ENCODE measurements at places on chromosomes 3 and 15. TPM values are rescaled to one million over a fixed set of nuclear protein-coding genes. Genes with fewer than 3 reads are reported as not detected.
A peak's percentile ranks its signal among the peaks of the same experiment; 100 is the strongest.

DNA sequence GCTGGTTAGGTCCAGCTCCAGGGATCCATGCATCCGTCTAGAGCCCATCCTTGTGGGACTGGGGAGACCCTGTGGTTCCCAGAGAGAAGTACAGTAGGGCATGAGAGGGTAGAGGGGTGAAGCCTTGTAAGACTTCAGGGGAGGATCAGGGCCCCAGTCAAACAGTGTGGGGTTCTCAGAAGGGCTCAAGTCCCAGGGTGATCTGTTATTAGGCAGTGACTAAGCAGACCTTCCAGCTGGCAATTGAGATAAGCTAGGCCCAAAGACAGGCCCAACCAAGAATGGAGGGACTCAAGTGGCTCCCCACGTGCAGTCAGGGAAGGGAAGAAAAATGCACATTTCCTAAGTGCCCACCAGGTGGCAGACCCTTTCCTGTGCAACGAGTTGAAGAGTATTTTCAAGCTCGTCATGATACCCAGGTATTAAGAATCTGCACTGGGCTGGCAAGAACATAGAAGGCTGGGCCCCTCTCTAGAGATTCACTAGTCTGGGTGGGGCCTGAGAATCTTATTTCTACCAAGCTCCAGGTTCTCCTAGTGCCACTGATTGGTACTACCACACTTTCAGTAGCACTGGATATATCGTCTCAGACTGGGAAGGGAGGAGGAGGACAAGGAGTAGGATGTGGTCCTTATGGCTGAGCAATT lies 240.8 kb downstream of the NR1D2 start:
- peak; percentile 38 for DNase-seq

- no peak for DNase-seq
Observed at GRCh38 chr15:63489352-63489751, 15.0 kb upstream of the USP3 start.

Gene MYL3
- total RNA-seq: 557 TPM

DNA sequence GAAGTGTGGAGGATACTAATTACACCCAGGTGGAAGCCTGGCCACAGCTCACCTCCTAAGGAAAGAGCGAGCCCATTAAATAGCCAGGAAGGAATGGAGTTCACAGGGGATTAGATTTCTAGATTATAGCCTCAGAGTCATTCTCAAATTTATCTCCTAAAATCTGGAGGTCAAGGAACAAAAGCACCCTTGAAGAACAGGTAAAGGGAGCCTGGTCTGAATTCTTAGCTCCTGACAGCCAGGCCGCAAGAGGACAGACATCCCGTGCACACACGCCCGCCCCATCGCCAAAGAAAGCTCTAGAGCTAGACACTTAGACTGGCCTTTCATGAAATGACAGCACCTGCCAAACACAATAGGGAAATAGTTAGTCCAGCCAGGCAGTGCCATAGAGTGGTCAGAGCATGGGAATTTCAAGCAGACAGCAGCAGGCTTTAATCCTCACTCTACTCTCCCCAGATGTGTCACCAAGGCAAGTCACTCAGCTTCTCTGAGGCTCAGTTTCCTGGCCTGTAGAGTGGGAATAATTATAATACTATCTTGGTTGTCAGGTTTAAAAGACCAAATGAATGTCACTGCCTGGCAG lies 59.2 kb downstream of the LIPC start:
- peak; percentile 57 for DNase-seq

Gene CLDN11
- 9.4 TPM for total RNA-seq

- no peak for DNase-seq
Observed at GRCh38 chr15:96338074-96338765, 7.7 kb downstream of the NR2F2 start.

GRCh38 chr3:38177181-38177580 lies 11.8 kb downstream of the OXSR1 start:
- no peak for DNase-seq

DNA sequence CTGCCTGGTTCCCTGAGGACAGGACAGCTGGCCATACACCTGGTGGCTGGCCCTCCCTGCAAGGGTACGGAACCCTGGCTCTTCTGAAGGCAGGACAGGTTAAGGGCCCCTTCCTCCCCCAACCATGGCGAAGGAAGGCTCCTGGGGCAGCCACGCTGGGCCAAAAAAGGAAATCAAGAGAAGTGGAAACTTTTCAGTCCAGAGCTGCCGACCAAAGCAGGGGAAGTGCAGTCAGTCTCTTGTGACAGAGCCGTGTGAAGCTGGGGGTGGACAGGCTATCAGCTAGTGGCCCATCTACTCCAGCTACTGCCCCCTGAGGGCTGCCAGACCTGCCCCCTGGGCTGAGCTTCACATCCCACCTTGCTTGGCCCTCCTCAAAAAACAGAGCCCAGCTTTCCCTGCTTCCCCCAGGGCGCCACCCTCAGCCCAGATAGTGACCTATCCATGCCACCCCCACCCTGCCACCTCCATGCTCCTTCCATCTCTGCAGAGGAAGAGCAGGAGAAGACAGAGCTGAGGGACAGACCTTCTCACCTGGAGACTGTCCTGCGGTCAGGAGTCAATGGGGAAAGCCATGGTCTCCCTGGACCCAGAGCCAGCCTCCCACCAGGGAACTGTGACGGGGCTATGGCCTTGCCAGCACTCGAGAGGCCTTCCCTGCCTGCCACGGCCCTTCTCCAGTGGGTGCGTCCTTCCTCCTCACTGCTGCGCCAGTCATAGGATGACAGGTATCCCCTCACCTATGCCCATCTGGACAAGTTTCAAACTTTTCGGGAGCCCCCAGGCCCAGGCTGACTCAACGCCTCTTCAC lies 4.6 kb downstream of the SEMA7A start:
- no peak for DNase-seq

- DNase-seq: no peak
Observed at GRCh38 chr3:127844326-127844942, 22.1 kb upstream of the MGLL start.

DNA sequence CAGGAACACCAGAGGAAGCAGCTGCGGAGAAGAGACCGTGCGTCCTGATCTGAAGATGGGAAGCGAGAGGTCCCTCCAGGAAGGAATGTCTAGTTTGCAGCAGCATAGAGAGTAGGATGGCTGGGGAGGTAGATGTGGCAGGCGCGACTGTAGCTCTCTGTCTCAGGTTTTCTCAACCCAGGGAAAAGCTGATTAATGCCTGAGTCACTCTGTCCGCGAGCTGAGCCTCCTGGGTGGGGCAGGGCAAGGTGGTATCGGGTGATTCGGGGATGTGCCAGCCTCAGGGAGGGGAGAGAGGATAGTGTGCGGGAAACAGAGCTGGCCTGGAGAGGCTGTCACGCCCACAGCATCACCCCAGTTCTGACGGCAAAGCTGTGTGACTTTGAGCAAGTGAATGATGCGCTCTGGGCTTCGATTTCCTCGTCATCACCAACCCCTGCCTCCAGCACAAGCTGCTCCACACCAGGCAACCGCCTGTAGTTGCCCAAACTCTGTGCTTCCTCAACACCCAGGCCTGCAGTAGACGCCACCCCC lies 28.4 kb downstream of the CPN2 start:
- peak; percentile 34 for DNase-seq

DNA sequence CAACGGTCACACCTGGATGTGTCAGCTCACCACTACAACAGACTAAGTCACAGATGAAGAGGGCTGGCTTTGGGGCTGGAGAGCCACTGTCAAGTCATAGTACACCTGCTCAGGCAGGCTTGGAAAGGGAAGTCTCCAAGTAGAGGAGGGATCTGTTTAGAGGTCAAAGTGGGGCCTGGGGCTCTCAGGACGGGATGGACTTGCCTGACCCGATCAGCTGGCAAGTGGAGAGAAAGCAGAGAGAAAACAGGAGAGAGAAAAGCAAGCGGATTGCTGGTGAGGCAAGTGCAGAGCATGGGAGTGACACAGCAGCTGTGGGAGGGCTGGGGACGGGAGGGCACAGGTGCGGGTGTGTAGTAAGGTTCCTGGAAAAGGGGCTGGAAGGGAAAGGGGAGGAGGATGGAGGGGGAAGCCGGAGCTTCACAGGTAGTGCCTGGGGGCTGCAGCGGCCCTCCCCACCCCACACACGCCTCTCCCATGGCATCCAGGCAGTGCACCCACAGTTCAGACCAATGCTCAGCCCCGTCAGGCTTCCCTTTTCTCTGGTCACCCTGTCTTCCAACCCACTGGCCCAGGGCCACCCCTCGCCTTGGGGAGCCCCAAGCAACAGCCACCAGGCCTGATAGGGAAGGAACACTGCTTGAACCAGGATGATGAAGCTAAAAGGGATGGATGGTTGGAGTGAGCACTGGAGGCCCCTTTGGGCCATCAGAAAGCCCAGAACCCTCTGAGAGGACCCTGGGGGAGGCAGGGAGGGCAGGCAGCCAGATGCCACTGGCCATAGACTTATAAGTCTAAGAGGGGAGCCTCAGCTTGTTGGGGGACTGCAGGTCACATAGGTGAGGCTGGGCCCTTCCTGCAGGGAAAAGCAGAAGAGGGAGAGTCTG lies 8.5 kb downstream of the RPS17 start:
- no peak for DNase-seq

GRCh38 chr15:81859737-81860516 lies 185.9 kb downstream of the MEX3B start:
- no peak for DNase-seq

- no peak for DNase-seq
Observed at GRCh38 chr3:31105438-31106077, 211.1 kb upstream of the GADL1 start.

DNA sequence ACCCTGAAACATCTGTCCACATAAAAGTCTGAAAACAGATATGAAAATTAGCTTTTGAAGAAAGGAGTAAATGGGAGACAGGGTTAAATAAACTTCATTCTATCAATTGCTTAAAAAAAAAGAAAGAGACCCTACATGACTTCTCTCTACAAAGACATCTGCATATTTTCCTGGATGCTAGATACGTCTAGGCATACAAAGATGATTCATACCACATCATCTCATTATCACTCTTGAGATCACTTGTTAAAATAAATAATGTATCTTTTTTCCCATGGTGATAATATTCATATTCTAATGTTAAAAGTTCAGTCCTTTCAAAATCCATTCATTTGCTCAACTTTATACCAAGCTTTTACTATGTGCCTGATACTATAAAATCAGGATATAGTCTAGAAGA lies 295.8 kb downstream of the MAGI1 start:
- no peak for DNase-seq

DNA sequence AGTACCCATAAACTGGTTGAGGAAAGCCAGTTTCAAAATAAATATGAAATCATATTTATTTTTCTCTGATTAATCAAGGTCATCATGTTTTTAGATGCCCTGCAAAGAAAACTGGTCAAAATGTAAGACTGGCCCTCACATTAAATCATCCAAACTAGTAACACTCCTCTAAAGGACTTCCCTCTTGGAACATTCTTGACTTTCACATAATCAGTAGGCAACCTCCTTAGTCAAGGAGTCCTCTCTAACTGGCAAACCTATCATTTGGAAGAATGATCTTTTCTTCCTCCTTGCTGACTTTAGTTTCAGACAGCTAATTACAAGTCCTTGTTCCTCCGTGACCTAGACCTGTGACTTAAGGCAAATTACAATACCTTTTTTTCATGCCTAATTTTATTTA lies 82.5 kb upstream of the DCBLD2 start:
- DNase-seq: no peak

Gene IQCF2
- total RNA-seq: not detected

GRCh38 chr3:160564949-160565441 lies 376 bp downstream of the KPNA4 start:
- DNase-seq: peak; percentile 80

Gene ISLR
- total RNA-seq: 22.8 TPM

Gene EPB42
- 0.68 TPM for total RNA-seq

Gene MYLK
- 116 TPM for total RNA-seq

Gene SERINC4
- total RNA-seq: 0.18 TPM

Gene CPB1
- 0.41 TPM for total RNA-seq

- no peak for DNase-seq
Observed at GRCh38 chr3:151733613-151734012, at the start of gene AADACL2. TSS of gene AADACL2 (plus strand) at chr3:151733927. CDS start at chr3:151734036, 109 bp downstream.

GRCh38 chr15:78322243-78322642 lies 17.9 kb upstream of the CRABP1 start:
- DNase-seq: no peak

Gene MNS1
- total RNA-seq: 1.2 TPM

DNA sequence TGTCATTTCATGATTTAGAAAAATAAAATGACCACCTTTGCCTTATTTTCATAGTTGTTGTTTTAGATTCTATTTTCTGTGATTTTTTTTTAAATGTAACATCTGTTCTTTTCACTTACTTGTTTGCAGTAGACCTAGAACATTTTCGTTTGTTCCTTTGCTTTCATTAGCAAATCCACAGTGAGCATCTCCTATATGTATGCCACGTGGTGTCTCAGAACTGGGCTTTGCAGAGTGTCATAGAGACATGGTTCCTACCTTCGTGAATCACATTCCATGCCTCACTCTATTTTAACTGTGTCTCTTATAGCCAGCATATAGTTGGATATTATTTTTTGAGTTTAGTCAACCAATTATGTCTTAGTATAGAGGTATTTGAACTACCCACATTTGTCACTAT lies 118.2 kb downstream of the KLF13 start:
- DNase-seq: no peak

GRCh38 chr3:152960684-152961083 lies 125.8 kb downstream of the P2RY1 start:
- no peak for DNase-seq

DNA sequence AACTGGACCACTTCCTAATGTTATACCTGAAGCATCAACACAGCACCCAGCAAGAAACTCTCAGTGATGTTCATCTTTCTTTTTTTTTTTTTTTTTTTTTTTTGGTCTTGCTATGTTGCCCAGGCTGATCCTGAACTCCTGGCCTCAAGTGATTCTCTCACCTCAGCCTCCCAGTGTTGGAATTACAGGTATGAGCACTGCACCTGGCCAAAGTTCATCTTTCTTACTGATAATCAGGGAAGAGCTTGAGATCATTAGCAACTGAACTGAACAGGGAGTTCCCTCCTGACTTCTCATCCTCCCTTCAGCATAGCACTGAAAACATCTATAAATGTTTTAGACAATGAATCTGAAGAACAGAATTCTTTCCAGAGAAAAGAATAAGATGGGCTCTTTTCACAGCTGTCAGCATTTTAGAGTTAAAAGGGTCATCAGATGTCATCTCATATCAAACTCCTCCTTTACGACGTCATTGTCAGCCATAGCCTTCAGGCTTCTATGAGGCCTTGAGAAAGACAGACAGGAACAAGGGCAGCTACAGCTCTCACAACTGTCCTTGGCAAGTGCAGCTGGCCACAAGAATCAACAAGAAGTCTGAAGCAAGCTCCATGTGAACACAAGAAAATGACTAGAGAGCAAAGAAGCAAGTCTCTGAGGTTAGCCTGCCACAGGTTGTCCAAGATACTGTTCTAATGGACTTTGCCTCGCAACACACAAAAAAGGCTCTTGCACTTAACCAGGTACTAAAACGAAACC lies 33.8 kb downstream of the SCAP start:
- DNase-seq: no peak

GRCh38 chr3:68874551-68875348 lies 57.6 kb downstream of the TAFA4 start:
- no peak for DNase-seq

Gene MYO5C
- 8.2 TPM for total RNA-seq
